ENCODE measurements at places on chromosomes 2 and 18.

- DNase-seq, result no peak
These were observed 268.4 kb downstream of the ATAD2B start for GRCh38 chr2:23658466-23658942.

GRCh38 chr2:3130889-3131635 is 246.6 kb downstream of the EIPR1 start:
- no peak for DNase-seq

GRCh38 chr18:49090901-49091300 is 140.1 kb upstream of the SMAD7 start:
- no peak for DNase-seq

GRCh38 chr2:6833300-6833604 is 32.5 kb downstream of the CMPK2 start:
- DNase-seq, result no peak

DNA sequence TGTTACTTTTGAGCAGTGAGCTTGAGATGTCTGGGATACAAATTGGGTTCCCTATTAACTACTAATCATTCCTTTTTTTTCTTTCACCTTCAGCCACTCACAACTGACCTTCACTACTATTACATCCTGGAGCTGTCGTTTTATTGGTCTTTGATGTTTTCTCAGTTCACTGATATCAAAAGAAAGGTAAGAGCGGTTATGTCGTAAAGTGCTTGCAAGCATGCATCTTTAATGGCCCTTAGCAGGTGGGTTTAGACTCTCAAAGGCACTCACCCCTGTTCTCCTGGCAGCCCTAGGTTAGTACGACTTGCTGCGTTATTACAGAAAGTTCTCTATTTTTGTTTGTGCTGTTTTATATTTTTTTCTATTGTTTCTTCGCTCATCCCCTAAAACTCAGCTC is 107.6 kb upstream of the NOSTRIN start:
- no peak for DNase-seq

GRCh38 chr2:157785200-157785599 is 90.9 kb downstream of the ACVR1 start:
- no peak for DNase-seq

DNA sequence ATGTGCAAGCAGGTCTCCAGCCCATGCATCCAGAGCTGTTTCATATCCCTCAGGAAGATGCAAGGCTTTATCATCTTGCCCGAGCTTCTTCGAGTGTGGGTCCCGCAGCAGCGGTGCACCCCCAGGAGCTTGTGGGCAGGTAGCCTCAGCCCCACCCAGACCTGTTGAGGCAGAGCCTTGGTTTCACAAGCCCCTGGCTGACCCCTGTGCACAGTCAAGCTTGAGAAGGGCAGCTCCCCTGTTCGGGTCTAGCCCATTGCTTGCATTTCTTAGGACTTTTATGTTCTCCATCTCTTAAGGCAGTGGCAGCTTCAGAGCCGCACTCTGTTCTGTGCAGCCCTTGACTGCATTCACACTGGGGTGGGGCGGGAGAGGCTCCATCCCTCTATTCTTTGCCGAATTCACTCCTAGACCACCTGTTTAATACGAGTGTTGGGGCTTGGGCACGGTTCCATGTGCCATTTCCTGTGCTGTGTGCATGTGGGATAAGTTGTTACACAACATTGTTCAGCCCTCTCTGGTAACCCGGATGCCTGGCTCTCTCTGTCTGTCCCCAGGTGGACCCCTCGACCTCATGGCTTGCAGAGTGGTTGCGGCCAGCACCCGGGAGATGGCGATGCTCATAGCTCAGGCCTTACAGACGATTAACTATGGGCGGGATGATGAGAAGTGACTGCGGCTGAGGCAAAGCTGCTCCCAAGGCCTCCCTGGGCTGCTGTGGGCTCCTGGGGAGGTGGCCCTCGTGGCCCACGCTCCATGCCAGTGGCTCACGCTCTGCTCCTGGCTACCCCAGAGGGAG is 48.7 kb downstream of the IMPA2 start:
- DNase-seq, result no peak

GRCh38 chr18:22637787-22638186 is 220.1 kb upstream of the CTAGE1 start:
- no peak for DNase-seq

GRCh38 chr2:58047373-58047935 is 848 bp downstream of the VRK2 start:
- no peak for DNase-seq

DNA sequence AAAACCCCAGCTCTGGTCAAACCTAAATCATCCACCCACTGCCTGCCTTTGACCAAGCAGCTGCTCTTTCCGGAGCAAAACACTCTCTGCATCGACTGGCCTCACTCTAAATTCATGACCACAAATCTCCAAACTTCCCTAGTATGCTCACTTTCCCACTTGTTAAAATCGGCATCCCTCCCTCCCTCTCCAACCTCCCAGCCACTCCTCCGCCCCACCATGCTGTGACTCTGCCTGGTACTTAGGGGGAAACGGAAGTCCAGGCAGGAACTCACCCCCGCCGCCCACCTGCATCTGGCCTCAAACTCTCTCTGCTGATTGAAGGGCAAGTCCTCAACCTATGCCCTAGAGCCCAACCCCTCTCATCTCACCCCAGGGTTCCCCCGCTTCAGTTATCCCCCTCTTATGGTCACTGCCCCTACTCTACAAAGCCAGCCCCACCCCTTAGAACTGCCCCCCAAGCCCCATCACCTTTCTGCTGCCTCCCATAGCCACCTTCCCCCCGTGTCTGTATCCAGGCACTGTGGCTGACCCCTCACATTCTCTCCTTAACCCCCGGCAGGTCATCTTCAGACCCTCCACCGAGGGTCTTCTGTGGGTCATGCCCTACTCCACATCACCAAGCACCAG is 3.8 kb upstream of the ADRA2B start:
- DNase-seq, result no peak

DNA sequence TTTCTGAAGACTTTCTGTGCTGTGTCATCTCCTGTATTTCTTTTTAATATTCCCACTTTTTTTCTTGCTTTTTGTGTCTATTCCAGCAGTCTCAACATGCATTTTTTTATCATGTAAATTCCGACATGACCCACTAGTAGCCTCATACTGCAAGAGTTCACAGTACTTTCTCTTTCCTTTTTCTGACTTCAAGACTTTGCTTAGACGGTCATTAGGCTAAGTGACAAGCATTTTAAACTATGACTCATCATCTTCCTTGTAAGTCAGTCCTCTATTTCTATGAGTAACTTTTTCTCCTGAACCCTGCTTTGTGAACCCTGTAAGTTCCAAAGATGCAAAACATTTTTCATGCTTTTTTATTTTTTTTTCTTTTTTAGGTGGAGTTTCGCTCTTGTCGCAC is 381.2 kb downstream of the TXNL1 start:
- DNase-seq, result no peak

GRCh38 chr2:230423851-230424458 is 8.0 kb downstream of the SP100 start:
- no peak for DNase-seq

DNA sequence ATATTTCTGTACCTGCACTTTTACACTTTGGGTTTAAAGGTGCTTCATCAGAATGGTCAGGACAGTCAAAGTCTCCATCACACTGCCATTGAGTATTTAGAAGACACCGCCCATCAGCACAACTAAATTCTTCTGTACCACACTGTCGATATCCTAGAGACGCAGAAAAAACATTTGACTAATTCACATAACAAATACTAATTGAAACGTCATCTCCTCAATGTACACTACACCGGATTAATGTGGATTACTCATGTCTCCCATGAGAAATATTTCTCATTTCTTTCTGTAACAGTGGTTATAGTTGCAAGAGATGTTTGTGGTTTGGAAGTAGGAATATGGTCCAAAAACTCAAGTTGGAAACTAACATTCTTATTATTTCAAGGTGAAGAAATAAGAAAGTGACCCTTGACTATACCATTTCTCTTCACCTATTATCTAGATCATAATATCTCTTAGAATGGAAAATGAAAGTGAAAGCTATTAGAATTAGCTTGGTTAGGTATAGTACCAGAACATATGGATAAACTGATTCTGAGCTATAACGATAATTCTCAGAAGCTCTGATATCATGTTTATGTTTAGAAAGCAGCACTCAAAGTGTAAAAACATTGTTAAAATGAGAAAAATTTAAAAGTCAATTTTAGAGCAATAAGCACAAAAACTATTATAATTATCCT is 1627.7 kb downstream of the LRP1B start:
- DNase-seq, result no peak

GRCh38 chr2:108803045-108803736 is 16.6 kb downstream of the CCDC138 start:
- DNase-seq, result no peak

Measured in NCI-H1930 (cell line).